Activated T-cell treated with anti-CD3 and anti-CD28 coated beads, Interleukin-2, amount 50 U/mL, for 72 hours (primary cell): ENCODE measurements at places on chromosomes 2 and 18. TPM values are rescaled to one million over a fixed set of nuclear protein-coding genes. Genes with fewer than 3 reads are reported as not detected.
A peak's percentile ranks its signal among the peaks of the same experiment; 100 is the strongest.

DNA sequence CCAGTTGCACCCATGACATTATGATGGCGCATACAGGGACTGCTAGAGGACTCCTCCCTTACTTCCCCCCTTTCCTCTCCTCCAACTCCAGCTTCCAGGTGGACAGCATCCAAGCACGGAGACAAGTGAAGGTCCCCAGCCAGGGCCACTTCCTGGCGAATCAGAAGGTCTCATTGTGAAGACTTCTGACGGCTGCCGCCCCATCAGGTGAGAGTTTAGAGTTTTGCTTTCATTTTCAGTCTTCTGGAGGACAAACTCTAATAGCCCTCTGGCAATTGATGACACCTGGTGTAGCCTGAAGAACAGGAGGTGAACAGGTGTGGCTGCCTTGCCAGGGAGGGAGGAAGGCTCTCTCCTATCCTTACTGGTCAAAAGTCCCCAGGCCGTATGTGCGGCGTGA is 77.3 kb upstream of the KCNH7 start:
- no peak for DNase-seq

- DNase-seq, result no peak
These were observed 3.8 kb downstream of the GRB14 start for GRCh38 chr2:164617466-164617865.

DNA sequence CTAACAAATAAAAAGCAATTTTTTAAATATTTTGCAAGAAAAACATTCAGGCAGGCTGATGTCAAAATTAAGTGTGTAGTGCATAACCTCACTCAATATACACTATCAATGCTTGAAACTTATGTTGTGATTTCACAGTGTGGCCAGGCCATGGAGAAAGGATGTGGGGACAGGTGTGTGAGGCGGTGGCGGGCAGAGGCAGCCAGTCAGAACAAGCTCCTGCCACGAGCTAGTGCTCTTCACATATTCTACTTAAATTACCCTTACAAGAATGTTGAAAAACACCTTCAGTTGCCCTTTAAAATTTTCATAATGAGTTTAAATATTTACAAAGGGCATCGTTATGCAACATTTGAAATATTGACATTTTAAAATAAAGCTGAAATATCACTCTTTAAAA is 43.2 kb downstream of the CYB5A start:
- peak; percentile 28 for DNase-seq

DNA sequence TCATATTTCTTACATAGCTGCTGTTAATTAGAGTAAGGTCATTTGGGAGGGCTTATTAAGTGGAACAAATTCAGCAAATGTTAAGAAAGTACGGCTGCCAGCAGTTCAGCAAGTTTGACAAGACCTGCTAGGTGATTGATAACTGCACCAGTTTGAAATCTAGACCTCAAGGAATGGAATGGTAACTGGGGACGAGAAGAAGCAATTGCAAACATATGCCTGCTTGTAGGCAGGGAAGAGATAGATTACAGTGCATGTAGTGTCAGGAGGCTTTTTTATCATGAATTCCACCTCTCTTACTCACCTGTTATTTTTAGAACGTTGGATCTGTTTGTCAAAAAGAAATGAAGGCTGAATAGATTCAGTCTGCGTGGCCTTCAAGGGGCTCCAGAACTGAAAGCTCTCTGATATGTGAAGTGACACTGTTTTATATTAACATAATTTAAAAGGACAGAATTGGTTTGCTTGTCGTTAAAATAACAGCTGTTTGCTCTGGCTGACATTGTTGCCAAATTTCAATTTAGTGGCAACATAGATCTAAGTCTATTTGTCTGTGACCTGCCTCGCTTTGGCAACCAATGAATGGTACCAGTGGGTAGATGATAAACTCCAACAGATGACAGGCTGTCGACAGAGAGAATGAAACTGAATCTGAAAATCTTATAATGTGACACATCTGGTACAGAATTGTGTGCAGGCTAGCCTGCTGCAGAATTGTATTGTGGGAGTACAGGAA is 199.3 kb downstream of the ZNF407 start:
- DNase-seq, result peak; percentile 5

- DNase-seq, result no peak
These were observed 672.8 kb upstream of the ID2 start for GRCh38 chr2:8009010-8009597.

GRCh38 chr2:66082581-66082980 is 352.3 kb upstream of the MEIS1 start:
- no peak for DNase-seq

GRCh38 chr18:10386956-10387355 is 67.5 kb upstream of the APCDD1 start:
- DNase-seq, result no peak

GRCh38 chr2:60520151-60520876 is 33.1 kb downstream of the BCL11A start:
- no peak for DNase-seq

DNA sequence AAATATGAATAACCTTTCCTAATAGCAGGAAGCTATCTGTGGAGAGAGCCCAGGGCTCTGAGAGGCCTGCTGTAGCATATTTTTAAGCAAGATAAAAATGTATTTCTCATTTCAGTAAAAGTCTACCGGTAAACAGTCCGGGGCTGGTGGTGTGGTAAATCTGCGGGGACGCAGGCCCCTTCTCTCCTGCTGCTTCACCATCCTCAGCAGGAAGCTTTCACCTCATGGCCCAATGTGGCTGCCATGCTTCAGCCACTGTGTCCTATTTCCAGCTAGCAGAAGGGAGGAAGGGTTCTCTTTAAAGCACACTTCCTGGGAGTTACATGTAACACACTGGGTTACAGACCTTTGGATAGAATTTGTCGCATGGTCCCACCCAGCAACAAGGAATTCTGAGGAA is 79.5 kb upstream of the ODC1 start:
- no peak for DNase-seq

DNA sequence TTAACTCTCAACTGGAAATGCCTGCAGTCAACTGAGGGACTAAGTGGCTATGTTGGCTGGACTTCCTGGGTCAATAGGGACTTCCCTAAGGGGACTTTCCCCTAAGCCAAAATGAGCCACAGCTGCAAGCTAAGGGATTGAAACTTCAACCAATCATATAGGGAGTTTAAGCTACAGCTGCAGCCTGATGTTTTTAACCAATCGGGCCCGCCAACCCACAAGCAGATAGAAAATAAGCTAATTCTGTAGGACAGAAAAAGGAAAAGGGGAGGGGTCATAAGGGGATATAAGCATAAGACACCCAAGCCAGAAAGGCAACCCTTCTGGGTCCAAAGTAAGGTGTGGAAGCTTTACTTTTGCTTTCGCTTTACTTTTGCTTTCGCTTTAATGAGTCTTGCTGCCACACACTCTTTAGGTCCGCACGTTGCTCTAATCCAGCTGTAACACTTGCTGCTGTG is 927.5 kb downstream of the ERBB4 start:
- peak; percentile 6 for DNase-seq

- no peak for DNase-seq
These were observed 75.6 kb downstream of the MAP4K4 start for GRCh38 chr2:101773137-101773536.

GRCh38 chr2:5911718-5912117 is 219.5 kb downstream of the SOX11 start:
- DNase-seq, result no peak

DNA sequence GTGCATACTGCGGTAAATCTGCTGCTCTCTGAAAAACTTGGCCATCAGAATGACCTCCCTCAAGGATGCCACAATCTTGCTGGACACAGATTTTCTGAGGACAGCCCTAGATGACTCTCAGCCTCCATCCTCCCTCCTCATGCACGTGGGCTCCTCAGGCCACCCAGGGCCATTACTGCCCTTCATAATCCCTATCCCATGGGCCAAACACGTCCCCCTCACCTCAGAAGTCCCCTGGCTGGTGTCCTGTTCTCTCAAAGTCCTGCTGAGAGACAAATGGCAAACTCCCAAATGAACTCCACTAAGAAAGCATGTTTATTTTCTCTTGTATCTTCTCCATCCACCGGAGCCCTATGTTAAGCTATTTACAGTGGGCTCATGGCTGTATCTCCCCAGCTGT is 125.7 kb downstream of the MRO start:
- DNase-seq, result no peak

GRCh38 chr2:170500770-170501169 is 214.4 kb upstream of the SP5 start:
- DNase-seq, result no peak

DNA sequence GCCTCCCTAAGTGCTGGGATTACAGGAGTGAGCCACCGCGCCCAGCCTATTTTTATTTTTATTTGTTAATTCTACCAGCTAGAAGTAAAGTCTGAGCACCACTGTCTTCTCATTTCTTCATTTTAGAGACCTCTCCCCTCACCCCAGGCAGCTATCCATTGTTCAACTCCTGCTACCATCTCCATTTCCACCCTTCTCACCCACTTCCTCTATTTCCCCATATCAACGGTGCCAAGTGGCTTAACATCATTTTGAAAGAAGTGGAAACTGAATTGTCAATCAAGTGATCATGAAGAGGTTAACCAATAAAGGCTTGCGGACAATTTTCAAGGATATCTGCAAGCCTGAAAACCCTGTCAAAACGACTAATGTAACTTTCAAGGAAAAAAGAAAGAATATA is 323.1 kb downstream of the NBAS start:
- DNase-seq, result no peak

- no peak for DNase-seq
These were observed 281.9 kb downstream of the SRBD1 start for GRCh38 chr2:45329045-45329677.

DNA sequence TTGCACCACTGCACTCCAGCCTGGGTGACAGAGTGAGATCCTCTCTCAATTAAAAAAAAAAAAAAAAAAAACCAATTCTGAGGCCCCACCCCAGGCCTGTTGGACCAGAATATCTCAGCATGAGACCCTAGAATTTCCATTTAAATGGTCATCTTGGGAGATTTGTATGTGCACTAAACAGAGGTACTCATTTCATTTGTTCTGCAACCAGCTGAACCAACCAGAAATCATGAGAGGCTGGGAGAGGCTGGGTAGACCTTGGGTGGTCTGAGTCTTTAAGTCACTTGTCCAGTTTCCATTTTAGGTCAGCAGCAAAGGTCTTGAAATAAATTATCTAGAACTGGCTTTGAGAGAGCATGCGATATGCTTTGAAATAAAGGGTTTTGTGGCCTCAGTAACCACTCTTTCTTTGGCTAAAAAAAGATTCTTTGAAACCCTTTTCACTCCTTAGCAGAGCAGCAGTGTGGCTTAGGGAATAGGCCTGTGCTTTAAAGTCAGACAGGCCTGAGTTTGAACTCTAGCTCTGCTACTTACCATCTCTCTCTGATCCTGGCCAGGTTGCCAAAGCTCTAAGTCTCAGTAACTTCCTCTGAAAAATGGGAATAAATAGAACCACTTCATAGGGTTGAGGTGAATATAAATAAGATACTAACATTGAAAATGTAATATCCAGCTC is 52.6 kb downstream of the QPCT start:
- DNase-seq, result no peak

DNA sequence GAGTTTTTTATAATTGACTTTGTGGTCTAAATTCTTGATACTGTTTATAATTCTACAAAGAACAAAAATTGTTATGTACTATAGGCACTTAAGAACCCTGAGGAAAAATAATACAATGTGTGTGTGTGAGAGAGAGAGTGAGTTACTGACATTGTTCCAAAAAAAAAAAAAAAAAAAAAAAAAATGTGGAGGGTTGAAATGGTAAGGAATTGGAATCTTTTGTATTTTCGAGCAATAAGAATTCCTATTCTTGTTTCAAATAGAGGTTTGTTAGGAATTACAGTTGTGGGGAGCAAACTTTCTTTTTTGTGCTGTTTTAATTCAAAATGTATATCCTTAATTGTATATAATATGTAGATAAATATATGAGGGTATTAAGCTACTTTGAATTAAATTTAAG is 45.7 kb downstream of the VAPA start:
- DNase-seq, result no peak

GRCh38 chr2:88824951-88825350 is 133.5 kb downstream of the RPIA start:
- no peak for DNase-seq

Gene DOK6
- total RNA-seq, result not detected

Gene HDLBP
- total RNA-seq, result 272 TPM

Gene RAX
- not detected for total RNA-seq

Gene SLC19A3
- total RNA-seq, result not detected

Gene SNORC
- 4.1 TPM for total RNA-seq

Gene CROCC2
- not detected for total RNA-seq

Gene KLHL30
- not detected for total RNA-seq
